Stimulated activated CD4-positive, alpha-beta T cell treated with anti-CD3 and anti-CD28 coated beads, Interleukin-12 subunit alpha, Interleukin-12 subunit beta, amount 100 ng/mL, for 48 hours (primary cell): ENCODE measurements at places on chromosomes 2 and 18.

- no peak for DNase-seq
These were observed 19.0 kb downstream of the DYNC1I2 start for GRCh38 chr2:171706152-171706803.

DNA sequence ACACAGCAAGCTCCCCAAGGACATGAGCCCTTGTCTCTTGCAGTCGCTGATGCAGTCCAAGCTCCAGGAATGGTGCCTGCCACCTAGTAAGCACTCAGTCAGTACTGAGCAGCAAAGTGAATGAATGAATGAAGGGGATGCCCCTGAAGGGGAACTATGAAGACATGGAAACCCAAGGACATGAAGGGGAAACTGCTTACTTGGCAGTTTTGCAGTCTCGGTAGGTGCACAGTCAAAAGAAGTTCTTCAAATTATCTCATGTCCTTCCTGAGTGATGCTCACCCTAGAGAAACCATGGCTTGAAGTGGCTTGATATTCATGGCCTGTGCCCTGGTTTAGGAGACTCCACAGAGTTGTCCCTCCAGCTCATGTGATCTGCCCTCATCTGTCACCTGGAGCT is 102.1 kb upstream of the DLX2 start:
- DNase-seq = no peak

GRCh38 chr2:108998911-108999310 is 9.9 kb upstream of the EDAR start:
- no peak for DNase-seq

GRCh38 chr2:158973116-158973956 is 4.9 kb downstream of the TANC1 start:
- DNase-seq = no peak

DNA sequence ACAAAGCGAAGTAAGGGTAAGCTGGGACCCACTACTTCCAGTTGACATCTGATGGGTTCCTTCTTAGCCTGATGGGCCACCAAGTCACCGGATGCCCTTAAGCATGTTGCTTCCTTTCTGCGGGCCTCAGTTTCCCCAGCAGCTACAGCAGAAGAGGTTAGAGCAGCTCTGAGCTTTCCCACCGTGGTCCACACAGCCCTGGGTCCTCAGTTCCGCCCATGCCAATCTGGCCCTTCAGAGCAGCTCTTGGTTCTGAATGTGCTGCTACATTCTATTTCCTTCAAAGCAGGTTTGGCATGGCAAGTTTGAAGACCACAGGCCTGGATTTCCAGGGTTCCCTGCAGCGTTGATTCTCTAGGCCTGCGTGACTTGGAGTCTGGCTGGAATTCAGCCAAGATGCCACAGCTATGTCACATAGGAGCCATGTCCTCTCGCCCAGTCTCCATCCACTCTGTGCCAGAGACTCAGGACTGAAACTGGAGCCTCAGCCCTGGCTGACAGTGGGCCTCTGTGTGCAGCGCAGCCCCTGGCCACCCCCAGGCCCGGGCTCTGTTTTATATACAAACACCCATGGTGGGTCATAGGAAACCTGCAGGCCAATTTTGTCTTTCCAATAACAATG is 79.6 kb downstream of the TFCP2L1 start:
- no peak for DNase-seq

DNA sequence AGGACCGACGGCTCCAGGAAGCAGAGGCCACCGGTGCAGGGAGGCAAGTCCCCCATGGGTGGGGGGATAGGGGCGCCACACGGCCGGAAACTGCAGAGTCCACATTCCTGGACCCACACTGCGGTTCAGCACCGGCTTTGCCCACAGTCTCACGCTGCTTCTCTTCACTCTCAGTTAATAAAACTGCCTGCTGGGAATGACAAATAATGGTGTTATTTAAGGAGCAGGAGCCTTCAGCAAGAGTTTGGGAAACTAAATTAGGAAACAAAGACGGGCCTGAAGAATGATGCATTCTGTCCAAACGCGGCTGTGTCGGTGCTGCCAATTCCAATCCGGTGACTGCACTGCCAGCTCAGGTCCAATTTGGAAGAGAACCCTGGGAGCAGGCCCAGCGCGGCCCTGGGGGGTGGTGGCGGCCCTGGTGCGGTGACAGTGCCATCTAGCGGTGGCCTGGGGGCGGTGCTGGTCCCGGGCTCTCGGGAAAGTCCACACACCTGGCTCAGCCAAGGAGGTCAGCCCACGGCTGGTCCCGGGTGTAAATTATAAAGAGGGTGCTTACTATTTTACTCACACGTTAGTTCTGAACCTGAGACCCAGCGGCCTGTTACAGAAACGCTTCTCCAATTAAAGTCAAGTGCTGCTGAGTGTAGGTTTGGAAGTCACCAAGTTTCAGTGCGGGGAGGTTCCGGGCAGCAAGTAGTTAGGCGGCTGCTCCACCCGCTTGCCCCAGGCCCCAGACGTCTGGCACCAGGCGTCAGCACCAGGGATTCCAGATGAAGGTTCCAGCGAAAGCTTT is 73.1 kb upstream of the PXDN start:
- DNase-seq = peak; percentile 22

DNA sequence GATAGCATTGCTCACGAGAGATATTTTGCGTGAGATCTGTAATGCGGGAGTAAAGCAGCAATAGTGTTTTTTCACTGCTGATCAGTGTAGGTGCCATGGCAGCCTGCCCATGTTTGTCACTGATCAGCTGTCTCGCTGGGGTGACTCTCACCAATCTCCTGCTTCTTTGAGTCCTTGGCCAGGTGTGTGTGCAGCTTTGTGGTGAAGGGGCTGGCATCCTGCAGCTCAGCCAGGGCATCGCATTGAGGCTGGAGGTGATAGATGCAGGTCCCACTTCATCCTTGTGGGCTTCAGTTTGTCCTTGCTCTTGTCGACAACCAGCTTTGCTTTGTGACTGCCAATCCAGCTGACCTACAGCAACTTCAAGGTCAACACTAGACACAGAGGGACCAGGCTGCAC is 258.3 kb upstream of the CXCR4 start:
- DNase-seq = no peak

DNA sequence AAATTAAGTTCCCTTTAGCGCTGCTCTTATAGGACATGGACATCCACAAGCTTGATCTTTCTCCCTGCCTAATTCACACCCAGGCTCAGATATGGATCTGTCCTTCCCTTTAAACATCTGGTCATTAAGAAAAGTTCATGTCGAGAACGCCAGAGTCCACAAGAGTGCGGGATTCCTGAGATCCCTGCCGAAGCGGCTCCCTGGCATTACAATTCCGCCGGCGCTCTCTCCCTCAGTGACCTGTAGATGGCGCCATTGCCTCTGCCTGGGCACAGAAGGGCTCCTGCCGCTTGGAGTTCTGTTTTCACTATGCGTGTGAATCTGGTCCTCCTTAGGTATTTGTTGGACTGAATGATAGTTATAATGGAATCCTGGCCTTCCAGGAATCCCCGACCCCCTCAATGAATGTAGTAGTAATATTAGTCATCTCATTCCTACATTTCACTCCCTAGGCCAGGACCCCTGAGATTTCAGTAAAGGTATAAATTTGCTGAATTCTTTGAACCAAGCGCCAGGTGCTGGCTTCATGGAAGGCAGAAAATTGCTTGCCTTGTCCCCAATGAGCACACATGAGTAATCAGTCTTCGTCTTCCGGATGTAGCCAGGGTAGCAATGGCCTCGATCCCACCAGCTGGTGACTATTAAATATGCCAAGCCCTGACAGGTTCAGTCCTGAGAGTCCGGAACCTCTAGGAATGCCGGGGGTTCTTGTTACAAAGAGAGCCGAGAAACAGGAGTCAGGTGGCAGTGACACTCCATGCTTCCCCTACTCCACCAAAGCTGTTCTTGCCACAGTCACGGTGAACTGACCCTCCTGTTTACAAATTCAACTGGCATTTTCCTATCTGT is 26.4 kb upstream of the CD207 start:
- DNase-seq = peak; percentile 59

- DNase-seq = no peak
These were observed 130.6 kb upstream of the CBLN2 start for GRCh38 chr18:72674710-72675109.

GRCh38 chr2:216373896-216374295 is 1.6 kb upstream of the MARCHF4 start:
- no peak for DNase-seq

GRCh38 chr2:9152975-9153642 is 53.5 kb upstream of the ASAP2 start:
- DNase-seq = no peak

DNA sequence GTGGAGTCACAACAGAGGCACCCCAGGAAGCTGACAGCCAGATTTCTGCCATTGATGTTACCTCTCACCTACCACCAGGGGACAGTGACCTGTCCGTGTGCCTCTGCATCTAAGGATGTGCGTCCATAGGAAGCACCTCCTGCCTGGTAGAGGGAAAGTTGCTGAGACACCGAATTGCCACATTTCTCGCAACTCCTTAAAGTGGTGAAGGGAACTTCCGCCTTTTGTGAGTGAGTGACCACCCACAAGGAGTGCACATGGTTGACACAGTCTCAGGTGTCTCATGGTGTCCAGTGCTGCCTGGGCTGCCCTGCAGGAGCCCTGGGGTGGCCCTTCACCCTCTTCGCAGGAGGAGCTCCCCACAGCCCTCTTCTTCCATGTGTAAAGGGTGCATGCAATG is 201.8 kb downstream of the GBX2 start:
- no peak for DNase-seq

DNA sequence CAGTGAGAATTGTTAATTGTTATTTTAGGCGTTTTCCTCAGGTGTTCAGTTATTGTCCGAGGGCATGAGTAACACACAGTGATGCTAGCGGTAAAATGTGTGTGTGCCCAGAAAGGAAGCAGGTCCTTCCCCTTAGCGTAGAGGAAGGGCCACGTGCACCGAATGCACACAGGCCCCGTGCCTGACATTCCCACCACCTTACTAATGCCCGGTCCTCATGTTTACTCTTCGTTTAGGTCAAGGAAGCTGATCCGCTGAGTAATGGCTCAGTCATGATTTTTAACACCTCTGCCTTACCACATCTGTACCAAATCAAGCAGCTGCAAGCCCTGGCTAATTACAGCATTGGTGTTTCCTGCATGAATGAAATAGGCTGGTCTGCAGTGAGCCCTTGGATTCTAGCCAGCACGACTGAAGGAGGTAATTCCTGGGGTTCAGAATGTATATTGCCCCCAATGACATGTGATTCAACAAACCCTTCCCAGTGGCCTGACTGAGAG is 76.7 kb downstream of the MERTK start:
- DNase-seq = no peak

- no peak for DNase-seq
These were observed 802 bp upstream of the SAP130 start for GRCh38 chr2:128028668-128029054.

DNA sequence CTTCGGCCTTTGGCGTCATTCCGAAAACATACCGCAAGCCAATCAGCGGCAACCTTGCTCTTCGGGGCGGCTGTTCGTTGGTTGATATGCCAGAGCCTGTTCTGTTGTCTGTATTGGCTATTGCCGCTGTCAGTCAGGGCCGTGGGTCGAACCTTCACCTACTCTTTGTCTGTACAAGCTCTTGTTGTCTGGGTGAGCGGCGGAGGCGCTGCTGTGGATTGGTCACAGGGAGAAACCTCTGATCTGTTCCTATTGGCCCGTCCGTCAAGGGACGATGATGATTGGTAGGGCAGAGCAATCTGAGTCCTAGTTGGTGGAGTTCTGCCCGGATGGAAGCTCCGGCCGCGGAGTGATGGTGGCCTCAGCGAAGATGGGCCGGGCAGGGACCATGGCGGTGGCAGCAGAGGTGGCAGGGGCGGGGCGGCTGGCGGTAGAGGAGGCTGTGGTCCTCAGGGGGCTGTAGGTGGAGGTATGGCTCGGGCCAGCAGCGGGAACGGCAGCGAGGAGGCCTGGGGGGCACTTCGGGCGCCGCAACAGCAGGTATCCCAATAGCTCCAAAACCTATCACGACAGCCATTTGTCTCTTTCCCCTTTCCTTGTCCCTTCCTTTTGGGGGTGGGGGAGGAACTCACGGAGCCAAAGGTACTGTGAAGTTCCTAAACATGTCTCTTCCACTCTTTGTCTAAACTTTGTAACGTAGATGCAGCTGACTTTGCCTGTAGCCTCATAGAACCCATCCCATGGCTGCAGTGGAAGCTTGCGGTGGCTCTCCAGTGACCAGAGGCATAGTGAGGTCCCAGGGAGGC is at the start of gene WBP1:
WBP1 (plus strand) TSS at position 307 of the 806 bp plus-strand sequence; CDS start at position 472, 165 bp downstream.
- peak; percentile 98 for DNase-seq

DNA sequence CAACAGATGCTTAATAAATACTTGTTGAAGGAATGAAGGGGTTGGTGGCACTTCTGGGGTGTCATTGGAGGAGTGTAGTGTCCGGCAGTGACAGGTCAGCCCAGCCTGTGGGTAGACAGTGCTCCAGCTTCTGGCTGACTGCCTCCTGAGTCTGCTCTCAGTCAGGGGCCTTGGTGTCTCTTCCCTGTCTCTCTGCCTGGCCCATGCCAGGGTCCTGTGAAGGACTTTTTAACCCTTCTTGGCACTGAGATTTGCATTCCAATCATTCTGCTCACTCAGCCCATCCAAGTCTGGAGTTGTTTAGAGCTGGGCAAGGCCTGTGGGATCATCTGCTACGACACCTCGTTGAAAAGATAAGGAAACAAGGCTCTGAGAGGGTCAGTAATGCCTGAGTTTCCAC is 1.4 kb upstream of the KCNK3 start:
- no peak for DNase-seq

DNA sequence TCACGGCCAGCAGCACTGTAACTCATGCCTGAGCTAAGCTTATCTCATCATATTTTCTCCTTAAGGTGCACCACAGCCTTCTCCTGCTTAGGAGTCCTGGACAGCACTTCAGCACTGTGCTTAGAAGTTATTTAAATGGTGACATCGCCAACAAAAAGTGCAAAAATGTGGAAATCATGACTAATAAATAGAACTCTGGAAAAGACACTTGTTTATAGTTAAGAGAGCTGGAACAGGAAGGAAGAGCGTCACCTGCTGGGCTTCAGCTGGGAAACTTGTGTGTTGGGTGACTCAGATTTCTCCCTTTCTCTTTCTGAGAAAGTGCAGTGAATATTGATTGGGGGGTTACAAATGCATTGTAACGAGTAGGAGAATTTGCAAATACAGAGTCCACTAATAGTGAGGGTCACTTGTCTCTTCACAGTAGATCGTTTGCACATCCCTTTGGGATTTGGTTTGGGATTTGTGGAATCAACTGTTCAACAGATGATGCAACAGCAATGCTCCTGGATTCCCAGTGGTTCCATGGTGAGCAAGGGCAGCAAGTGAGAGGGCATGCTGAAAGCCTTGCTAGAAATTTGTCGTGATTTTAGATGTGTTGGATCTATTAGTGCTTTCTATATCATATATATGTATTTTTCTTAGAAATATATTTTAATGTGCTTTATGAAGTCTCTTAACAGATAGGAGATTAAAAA is 84.2 kb downstream of the DOK6 start:
- no peak for DNase-seq

- no peak for DNase-seq
These were observed 427.7 kb upstream of the LYPD1 start for GRCh38 chr2:133097666-133098065.

GRCh38 chr2:46257476-46257875 is 39.7 kb upstream of the EPAS1 start:
- DNase-seq = no peak
